ENCODE measurements at places on chromosomes 2 and 18.

DNA sequence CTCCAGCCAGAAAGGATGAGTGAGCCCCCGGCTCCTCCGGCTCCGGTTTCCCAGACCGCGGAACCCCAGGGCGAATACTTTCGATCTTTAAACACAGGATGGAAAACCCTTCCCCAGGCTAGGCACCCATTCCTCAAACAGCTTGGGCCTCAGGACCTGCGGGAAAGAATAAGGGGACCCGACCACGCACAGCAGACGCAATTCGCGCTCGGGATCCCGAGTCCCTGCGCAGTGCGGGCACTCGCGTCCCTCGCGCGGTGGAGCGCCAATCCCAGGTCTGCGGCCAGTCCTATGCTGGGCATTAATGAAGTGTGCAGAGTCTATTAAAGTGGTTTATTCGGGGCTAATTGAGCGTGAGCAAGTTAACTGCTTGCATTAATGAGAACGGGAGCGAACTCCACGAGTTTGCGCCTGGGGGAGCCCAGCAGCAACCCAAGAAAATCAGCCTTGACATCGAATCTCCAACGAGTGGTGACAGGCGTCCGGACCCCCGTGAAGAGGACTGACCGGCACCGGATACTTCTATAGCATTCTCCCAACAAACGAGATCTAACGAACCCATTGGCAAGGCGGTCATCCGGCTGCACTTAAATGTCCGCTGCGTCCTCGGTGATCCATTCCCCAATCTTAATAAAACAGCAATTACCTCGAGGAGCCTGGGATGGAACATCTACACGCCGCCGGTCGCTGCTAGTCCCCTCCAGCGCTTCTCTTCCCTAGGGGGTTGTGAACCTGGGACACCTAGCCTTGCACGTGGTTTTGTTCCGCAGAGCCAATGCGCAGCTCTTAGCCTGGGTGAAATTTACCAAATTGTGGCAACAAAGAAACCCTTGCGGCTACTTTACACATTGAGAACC is 1.6 kb downstream of the OSR1 start:
- no peak for DNase-seq

GRCh38 chr2:7515327-7515726 is 598.1 kb downstream of the RNF144A start:
- no peak for DNase-seq

DNA sequence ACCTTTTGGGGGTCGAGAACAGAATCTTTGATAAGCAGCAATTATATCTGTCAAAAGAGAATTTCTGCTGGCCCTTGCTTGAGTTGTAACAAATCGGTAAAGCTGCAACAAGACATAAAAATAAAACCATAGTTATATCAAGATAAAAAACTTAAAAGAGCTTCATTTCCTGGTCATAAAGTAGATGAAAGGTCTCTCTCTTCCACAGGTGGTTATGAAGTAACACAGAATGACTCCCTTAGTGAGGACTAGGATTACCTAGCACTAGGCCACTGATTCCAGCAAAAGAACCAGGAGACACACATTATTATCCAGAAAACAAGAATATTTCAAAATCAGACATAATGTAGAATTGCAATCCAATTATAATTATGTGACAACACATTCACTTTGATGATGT is 5.4 kb downstream of the AFG3L2 start:
- DNase-seq = no peak

- no peak for DNase-seq
Measured at GRCh38 chr2:201643216-201643890, at the start of gene TMEM237. Gene TMEM237, minus strand, starts transcription at chr2:201643503. Its CDS starts 103 bp downstream, at chr2:201643400.

- no peak for DNase-seq
Measured at GRCh38 chr18:48263914-48264902, 145.0 kb downstream of the ZBTB7C start.

Data from AML-193 (cell line).